ENCODE measurements at places on chromosomes 2 and 18.

- DNase-seq = no peak
These were observed 67.8 kb upstream of the SALL3 start for GRCh38 chr18:78911751-78912283.

DNA sequence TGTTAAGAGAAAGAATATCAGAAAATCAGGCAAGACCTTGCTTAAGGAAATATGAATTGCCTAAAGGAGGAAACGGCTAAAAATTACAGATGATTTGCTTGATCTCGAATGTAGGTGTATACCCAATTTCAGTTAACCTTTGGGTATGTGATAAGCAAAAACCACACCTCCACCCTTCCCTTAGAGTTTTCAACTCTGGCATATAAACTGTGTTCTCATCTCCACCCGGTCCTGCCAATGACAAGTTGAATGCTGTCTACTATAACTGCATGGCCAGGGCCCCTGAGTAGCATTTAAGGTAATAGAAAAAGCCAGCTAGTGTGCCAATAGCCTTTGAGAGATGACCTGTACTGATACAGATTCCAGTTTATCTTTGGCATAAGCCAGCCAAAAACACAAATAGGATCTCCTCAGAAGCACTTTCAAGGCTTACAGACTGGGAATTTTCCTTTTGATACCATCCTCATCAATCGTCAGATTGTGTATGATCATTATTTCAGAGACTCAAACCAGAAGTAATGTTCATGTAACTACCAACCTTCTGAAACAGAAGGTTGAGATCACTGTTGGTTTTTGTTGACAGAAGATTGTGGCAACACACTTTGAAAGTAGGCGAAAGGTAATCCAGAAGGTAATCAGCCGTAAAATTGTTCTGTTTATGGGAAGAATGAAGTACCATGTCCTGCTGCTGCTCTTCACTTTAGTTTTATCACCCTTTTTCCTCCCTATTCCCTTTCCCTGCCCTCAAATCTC is 163.1 kb downstream of the GFPT1 start:
- no peak for DNase-seq

GRCh38 chr2:69382547-69382946 is 4.5 kb downstream of the GFPT1 start:
- DNase-seq = no peak

DNA sequence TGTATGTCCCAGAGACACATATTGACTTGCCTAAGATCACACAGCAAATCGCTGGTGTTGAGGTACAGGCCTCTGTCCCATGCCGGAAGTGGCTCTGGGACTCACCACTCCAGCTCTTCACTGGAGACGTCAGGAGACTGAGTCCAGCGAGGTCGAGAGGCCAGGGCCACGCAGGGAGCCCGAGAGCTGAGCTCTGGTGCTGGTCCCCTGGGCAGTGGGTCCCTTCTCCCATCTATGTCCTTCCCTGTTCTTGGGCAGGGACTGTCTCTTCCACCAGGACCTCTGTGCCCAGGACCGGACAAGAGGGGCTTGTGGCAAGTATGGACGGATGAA is 62.4 kb upstream of the TWIST2 start:
- no peak for DNase-seq

Measured in nucleus accumbens (tissue), 56 donors.